ENCODE measurements at places on chromosomes 12 and 14.

- DNase-seq = no peak
Measured at GRCh38 chr12:116918464-116918863, 7.7 kb downstream of the FBXW8 start.

- DNase-seq = no peak
Measured at GRCh38 chr12:96906498-96906848, 584 bp upstream of the NEDD1 start.

- DNase-seq = no peak
Measured at GRCh38 chr14:76714470-76714869, 46.8 kb upstream of the VASH1 start.

DNA sequence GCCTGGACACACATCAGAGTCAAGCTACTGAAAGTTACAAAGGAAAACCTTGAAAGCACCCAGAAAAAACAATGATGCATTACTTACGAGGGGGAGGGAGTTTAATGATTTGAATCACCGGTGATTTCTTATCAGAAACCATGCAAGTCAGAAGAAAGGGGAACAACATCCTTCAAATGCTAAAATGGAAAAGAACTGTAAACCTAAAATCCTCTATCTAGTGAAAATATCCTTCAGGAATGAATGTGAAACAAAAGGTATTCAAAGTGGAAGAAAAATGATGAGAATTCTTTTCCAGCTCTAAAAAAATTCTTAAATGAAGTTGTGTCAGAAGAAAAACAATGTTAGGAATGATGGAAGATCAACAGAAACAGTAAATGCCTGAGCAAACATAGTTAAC is 16.8 kb downstream of the SCAF11 start:
- no peak for DNase-seq

GRCh38 chr12:111975161-111975931 is 37.6 kb downstream of the TMEM116 start:
- DNase-seq = no peak

GRCh38 chr14:67446371-67447032 is 34.5 kb upstream of the PLEK2 start:
- DNase-seq = no peak

DNA sequence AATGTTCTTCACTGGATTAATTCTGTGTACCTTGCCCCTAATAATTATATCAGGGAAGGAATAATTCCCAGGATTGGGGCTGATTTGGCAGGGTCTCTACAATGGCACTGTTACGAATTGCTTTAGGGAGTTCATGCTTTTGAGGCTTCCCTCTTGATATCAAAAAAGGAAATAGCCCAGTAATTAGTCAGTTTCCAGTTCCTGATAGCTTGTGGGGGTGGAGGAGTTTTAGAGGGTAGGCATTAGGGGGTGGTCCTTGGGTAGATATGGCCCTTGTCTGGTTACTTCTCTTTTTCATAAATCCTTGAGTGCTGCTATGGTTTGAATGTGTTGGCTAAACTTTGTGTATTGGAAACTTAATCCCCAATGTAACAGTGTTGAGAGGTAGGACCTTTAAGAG is 6.1 kb upstream of the SRSF5 start:
- no peak for DNase-seq
